Stimulated activated effector memory CD8-positive, alpha-beta T cell treated with anti-CD3 and anti-CD28 coated beads, Interleukin-12 subunit alpha, Interleukin-12 subunit beta, amount 100 ng/mL, for 72 hours (primary cell): ENCODE measurements at places on chromosomes 7 and 10.

DNA sequence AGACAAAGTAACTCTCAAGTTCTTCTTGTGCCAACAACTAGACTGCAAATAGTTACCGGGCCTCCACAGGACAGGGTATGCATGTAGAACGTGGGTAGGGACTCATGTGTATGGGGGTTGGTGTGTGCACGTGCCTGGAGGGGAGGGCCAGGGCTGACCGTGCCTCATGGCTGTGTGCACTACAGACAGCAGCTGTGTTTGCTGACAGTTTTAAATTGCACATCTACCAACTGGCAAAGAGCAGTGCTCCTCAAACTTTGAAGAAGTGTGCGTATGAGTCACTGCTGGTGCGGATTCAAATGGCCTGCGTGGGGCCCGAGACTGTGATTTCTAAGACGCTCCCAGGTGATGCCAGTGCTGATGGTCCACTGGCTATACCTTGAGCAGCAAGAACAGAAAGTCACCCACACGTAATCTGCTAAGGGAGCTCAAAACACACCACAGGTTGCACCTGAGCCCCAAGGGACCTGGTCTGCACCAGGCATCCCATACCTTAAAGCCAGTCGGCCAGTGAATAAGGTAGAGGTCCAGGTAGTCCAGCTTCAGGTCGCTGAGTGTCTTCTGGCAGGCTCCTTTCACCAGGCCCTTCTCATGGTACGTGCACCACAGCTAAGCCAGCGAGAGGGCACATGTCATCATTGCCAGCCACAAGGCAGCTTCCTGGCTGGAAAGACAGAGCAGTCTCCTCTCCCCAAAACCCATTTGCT lies 8.5 kb downstream of the AKR1B1 start:
- DNase-seq, result no peak

- DNase-seq, result no peak
These were observed 183.2 kb downstream of the GLI3 start for GRCh38 chr7:42053834-42054233.

DNA sequence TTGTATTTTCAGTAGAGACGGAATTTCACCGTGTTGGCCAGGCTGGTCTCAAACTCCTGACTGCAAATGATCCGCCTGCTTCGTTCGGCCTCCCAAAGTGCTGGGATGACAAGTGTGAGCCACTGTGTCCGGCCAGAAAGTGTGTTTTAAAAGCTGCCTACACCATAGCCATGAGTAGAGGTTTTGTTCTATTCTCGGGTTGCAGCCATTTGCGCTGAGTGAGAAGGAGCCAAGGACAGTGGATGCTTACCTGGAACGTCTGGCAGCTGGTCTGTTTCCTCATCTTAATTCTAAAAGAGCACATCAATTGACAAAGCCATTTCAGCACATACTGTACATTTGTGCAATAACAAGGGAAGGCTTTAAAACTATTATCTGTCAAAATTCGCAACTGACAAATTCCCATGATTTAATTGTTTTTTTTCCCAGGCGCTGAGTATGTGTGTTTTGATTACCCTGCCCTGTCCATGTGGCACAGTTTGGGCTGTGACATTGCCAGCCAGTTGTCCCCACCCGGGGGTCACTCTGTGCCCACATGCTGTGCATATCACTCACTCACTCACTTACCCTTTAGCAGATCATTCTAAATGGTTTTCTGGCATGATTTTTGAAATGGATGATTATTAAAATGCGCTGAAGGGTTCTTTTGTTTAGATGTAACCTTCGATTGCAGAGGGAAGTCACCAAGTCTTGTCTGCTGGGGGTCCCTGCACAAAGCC lies 251.6 kb downstream of the CCDC3 start:
- DNase-seq, result no peak

DNA sequence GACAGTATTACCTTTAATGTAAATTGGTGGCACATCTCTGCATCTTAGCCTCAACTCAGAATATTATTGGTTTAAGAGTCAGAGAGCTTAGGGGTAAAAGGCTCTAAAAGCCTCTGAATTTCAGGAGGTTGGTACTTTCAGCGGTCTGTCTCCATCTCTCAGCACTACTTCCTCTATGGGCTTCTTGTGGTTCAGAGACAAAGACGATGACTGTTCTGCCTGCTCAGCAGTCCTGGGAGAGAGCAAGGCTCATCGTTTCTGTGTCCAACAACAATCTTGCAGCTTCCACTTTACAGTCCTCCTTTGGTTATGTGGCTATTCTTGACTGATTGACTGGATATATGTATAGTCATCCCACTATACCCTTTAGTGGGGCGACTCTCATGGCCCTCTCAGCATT lies 394.7 kb downstream of the AUTS2 start:
- DNase-seq, result no peak

GRCh38 chr7:149776289-149776688 lies 2.9 kb upstream of the ZNF467 start:
- DNase-seq, result no peak

DNA sequence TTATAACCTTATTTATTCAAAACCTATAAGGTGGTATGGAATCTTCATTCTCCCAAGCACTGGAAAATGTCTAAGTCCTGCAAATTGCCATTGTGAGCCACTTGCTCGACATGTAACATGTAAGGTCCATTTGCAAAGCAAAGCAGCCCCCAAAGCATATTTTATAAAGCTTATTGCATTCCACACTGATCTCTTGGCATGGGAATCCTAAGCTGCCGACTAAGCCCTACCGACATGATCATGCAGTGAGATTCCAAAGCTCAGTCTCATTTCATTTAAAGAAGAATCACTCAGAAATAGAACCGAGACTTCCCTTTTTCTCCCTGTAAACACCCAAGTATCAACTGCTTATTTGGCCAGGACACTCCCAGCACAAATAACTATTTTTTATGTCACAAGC lies 333.4 kb upstream of the MYO3A start:
- no peak for DNase-seq

DNA sequence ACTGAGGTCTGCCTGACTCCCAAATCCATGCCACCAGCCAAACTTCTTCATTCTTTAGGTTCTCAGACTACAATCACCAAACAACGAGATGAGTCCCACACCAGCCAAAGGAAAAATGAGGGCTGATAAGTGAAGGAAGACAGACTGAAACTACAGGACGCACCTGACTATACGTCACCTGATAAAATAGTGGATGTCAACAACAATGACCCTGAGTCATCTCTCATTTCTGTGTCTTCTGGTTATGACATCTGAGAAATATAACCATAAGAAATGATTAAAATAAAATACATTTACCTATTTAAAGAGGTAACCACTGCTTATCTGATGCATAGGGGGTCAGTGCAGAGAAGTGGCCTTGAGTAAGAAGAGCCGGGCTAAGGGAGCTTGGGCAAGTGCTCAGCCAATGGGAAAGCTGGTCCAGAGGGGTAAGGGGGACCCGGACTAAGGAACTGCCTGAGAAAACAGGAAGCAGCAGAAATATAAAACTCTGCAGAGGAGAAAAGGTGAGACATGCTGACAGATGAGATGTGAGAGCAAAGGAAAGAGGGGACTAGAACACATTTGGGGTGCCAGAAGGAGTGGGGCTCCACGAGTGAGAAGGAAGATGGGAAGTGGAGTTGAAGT lies 51.8 kb downstream of the HIPK2 start:
- DNase-seq, result no peak

GRCh38 chr7:46201961-46202360 lies 280.9 kb upstream of the IGFBP3 start:
- no peak for DNase-seq

DNA sequence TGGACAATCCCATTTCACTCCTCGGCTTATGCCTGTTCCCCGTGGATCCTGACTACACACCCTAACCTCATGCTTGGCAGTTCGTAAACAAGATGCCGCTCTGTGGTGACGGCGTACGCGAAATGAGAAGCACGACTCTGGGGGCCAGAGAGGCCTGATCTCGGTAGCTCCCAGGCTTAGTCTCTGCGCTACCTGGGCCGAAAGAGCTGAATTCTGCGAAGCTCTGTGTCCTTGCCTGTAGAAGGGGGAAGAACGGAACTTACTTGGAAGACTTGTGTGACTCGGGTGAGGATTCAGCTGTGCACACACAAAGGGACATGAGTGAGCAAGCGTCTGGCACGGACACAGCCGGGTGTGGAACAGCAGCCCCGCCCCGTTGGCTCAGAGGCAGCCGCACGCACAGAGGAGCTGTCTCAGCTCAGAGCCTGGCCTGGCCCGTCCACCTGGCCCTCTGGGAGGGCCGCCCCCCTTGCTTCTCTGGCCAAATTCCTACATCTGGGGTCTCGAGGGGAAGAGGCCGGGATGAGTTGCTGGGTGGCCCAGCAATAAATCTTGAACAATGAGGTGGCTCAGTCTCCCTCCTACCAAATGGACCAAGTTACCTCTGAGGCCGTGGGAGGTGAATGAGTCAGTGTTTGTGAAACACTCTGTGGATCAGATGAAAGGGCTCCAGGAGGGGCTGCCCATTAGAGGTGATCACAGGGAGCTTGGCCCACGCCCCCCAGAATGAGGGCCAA lies 83.8 kb downstream of the PDGFA start:
- DNase-seq, result no peak

GRCh38 chr10:47179291-47179647 lies 120.7 kb upstream of the GDF10 start:
- no peak for DNase-seq

GRCh38 chr10:129187331-129187730 lies 279.7 kb upstream of the MGMT start:
- no peak for DNase-seq

- DNase-seq, result no peak
These were observed 142.5 kb upstream of the PRKCQ start for GRCh38 chr10:6722616-6723004.

DNA sequence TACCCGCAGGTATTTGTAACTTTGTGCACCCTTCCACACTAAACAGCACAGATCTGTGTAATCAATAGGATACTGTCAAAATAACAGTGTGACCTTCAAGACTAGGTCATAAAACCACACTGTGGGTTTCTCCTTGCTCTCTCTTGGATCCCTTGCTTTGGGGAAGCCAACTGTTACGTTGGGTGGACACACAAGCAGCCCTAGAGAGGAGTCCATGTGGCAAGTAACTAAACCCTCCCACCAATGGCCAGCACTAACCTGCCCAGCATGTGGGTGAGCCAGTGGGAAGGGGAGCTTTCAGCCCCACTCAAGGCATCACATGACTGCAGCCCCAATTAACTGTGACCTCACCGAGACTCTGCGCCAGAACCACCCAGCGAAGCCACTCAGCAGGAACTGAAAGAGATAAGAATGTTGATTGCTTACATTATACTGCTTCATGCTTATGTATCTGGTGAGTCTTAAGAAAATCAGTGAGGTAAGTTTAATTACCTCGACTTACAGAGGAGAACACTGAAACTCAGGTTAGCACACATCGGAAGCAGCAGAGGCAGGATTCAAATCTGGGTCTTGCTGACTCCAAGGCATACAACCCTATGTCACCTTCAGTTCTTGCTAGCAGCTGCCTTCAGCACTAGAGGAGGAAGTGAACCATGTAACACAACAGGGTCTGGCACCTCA lies 9.4 kb upstream of the ZC3HAV1 start:
- no peak for DNase-seq

DNA sequence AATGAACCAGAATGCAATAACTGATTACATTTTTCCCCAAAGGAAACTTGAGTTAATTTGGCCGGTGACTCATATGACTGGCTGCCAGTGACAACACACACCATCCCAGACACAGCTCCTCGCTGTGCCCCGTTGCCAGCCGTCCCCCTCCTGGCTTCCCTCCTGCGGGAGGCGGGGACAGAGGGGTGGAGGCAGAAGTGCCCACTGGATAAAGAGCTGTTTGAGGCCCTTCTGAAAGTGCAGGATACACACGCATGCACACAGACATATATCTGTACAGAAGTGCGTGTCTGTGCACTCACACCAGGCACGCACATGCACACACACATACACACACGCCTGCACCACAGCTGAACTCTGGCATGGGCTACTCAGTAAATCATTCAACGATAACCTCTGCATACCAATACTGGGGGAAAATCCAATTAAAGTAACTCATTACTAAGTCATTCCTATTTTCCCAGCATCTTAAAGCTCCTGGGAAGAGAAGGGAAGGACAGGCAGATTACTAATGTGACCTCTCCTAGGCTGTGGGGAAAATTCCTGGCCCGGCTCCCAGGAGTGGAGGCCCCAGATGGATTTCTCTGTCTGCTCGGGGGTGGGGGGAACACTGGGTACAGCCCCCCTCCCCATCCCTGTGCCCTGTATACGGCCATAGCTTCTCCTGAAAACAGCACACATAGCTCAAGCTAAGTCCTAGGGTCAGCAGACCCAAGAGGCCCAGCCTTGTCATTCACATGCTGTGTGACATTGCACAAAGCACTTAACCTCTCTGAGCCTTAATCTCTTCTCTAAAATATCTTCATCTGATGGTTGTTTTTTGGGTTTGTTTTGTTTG lies 52.3 kb upstream of the MYL10 start:
- no peak for DNase-seq

- DNase-seq, result no peak
These were observed 201.6 kb upstream of the KIAA1217 start for GRCh38 chr10:24007359-24007758.

GRCh38 chr7:90312745-90313144 lies 8.4 kb downstream of the FAM237B start:
- DNase-seq, result no peak

DNA sequence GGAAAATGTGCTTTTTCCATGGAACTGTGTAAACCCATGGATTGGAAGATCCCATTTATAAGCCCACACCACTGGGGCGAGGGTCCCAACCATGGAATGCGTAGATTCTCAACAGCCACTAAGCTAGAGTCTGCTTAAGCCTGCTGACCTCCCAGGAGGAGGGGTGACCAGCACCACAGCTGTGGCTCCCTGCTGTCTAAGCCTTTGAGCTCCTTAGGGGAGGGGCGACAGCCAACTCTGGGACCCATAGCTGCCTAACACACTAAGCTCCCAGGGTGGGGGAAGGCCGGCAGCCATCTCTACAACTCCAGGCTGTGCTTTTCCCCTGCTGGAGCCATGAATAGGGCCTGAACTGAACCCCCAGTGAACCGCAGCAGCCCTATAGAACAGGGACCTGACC lies 249.8 kb upstream of the HPS1 start:
- DNase-seq, result no peak

- DNase-seq, result no peak
These were observed 20.3 kb upstream of the GNA12 start for GRCh38 chr7:2864204-2864985.

GRCh38 chr10:121243609-121244241 lies 354.5 kb downstream of the FGFR2 start:
- no peak for DNase-seq

DNA sequence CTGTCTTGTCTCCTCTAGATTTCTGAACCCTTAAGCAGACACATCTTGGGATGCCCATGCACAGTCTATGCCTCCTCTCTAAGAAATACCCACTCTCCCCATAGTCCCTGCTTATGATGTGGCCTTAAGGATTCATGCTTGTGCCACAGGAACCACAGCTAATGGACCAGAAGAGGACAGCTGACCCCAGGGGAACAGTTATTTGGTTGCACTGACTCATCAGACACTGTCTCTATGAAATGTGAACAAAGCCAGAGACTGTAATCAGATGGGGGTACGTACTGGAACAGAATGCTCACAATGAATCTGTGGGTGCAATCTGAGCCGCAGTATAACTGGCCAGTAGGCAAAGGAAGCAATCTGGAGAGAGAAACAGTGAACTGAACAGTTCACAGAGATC lies 121.9 kb downstream of the USP6NL start:
- DNase-seq, result no peak
